ENCODE measurements at places on chromosomes 5 and 9.
A peak's percentile ranks its signal among the peaks of the same experiment; 100 is the strongest.

GRCh38 chr5:178423901-178424809 is 166.0 kb downstream of the COL23A1 start:
- no peak for DNase-seq

DNA sequence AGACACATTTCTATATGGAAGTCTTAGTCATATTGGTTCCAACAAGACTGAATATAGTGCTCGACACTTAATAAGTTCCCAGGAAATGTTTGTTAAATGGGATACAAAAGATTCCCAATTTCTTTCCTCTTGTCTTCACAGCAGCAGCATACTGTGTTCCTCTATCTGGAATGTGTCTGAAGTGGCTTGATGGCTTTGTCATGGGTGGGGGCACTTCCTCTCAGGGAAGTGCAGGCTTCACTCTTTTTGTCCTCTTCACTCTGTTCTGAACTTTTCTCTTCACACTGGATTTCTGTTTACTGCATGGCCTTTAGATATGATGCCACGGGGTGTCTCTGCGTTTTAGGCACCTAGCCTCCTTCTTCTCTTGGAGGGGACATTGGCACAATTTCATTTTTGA is 127.7 kb upstream of the C9orf72 start:
- no peak for DNase-seq

GRCh38 chr9:88460587-88461332 is 72.5 kb downstream of the SPIN1 start:
- DNase-seq: no peak

DNA sequence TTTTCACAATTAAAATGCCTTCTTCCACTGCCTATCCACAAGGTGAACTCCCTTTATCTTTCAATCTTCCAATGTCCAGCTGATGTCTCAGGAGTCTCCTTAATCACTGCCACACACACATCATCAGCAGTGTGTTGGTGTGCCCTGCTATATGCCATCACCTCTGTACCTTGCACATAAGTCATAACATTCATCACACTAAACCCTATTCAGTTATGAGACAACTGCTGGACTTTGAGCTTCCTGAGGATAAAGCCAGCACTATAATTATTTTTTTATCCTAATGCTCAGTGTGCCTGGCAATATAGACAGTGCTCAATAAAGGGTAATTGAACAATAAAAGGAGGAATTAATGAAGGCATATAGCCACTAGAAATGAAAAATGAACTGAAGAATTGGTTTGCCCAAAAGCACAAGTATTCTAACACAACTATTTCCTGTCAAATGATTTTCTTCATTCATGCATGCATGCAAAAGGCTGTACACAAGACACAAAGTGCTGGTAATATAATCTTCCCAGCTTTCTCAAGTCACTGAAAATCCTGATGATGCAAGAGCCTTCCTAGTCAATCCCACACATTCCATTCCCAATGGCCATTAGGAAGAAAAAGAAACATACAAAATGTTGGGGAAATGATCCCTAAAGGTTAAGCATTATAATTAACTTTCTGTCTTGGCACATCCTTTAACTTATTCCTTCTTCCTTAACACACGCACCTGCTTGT is 32.4 kb downstream of the LPAR1 start:
- no peak for DNase-seq

DNA sequence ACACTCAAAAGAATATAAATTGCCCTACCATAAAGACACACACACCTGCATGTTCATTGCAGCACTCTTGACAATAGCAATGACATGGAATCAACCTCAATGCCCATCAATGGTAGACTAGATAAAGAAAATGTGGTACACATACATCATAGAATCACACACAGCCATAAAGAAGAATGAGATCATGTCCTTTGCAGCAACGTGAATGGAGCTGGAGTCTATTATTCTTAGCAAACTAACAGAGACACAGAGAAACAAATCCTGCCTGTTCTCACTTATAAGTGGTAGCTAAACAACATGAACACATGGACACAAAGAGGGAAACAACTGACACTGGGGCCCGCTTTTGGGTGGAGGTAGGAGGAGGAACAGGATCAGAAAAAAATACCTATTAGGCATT is 2062.2 kb upstream of the CDH6 start:
- no peak for DNase-seq

GRCh38 chr5:83000428-83000827 is 76.8 kb downstream of the TMEM167A start:
- DNase-seq: no peak

DNA sequence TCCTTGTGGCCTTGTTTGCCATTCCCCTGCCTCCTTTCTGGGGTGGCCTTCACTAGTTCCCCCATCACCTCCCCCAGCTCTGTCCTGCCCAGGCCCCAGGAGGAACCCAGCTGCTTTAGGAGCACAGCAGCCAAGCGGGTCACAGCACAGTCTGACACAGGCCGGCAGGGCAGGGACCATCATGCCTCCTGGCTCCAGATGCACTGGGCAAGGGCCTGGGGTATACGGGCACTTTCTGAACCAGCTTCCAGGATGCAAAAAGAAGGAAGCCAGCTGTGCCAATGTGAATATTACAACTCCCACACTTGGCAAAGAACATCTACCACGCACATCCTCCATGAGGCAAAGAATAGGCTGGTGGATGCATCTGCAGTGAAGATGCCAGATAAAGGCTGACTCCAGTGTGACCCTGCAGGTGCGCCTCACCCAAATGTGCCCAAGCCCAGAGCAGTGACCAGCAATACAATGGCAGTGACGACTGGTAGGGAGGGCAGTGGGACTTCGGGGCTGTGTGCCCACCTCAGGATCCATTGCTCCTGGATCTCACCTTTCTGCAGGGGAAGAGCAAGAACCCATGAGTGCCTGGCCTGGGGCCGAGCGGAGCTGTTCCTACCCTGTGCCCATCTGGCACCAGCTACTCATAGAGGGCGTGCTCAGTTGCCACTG is 6.3 kb upstream of the IL3 start:
- no peak for DNase-seq

- no peak for DNase-seq
These were observed 10.2 kb downstream of the FBXO10 start for GRCh38 chr9:37565661-37566618.

GRCh38 chr5:178273665-178274541 is 41.3 kb upstream of the PHYKPL start:
- no peak for DNase-seq

DNA sequence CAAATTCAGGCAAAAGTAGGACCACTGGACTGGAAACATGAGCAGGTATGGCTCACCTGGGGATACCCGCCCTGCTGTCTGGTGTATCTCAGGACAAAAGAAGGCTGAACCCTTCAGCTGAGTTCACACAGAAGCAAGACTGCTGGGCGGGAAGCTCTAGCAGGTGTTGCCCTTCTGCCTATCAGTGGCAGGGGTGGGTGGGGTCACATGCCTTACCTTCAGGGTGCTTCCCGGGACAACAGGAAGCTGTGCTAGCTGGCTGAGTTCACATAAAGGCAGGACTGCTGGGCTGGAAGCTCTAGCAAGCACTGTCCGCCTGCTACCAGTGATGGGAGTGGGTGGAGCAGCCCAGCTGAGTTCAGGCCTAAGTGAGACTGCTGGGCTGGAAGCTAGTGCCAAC is 498.8 kb upstream of the ZNF608 start:
- no peak for DNase-seq

- DNase-seq: no peak
These were observed 246.3 kb downstream of the IRX2 start for GRCh38 chr5:2505217-2505616.

DNA sequence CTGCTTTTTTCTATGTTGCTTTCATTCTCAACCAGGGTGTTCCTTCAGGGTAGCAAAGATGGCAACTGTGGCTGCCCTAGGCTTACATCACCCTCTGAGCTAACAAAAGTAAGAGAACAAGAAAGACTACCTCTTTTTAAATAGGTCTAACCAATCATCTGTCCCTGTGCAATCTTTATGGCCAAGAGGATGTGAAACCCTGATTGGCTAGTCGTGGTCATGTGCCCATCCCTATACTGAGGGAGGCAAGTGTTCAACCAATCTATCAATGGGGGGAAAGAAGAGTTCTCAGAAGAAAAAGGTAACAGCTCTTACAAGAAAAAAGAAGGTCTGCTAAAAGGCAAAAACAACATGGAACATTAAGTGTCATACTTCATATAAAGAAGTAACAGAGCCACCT is 11.7 kb upstream of the SNCAIP start:
- DNase-seq: no peak

GRCh38 chr9:3385871-3386270 is 139.9 kb downstream of the RFX3 start:
- no peak for DNase-seq

GRCh38 chr9:83544002-83544698 is 5.9 kb upstream of the FRMD3 start:
- DNase-seq: peak; percentile 72

DNA sequence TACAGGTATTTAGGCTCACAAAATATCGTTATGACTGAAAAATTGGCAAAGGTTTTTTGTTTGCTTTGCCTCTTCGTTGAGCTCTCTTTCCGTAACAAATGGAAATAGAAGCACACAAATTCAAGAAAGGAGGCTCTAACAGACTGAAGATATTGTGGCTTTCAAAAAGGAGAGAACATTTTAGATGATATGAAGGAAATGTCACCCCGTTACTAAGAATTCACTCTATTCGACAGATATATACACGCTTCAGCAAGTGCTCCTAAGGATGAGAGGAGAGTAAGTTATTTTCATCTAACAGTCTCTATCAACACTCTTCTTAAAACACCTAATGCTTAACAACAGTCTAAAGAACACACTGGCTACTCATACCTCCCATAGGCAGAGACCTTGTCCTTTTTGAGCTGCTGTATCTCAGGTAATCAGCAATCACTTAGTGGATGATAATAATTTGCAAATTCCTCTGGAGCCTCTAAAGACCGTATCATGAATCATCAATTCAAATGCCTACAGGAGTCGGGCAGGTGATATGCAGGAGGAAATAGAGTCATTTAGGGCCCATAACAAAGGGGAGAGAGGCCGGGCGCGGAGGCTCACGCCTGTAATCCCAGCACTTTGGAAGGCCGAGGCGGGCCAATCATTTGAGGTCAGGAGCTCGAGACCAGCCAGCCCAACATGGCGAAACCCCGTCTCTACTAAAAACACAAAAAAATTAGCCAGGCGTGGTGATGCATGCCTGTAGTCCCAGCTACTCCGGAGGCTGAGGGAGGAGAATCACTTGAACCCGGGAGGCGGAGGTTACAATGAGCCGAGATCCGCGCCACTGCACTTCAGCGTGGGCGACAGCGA is 1.4 kb upstream of the HSDL2 start:
- DNase-seq: no peak

GRCh38 chr5:14199902-14200301 is 56.8 kb downstream of the TRIO start:
- no peak for DNase-seq
